D341Med (cell line): ENCODE measurements at places on chromosomes 5 and 9.

DNA sequence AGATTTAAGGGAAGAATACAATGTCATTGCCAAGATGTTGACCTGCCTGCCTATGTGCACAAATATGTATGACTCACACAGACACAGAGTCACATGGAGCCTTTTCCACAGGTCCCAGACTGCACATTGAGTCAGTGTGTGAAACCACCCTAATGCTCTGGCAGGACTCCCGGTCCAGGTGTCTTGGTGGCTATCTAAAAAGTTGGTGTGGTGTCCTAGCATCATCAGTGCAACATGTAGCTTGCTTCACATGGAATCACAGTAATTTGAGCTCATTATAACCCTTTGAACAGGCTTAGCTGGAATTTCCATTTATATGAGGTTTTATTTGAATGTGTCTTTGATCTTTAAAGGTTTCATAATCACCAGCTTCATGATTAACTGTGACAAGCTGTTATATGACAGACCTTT lies 10.7 kb downstream of the IFNA5 start:
- no peak for DNase-seq

GRCh38 chr9:126158588-126159429 lies 167.8 kb upstream of the MVB12B start:
- no peak for DNase-seq

GRCh38 chr5:1356873-1357787 lies 12.2 kb upstream of the CLPTM1L start:
- no peak for DNase-seq

- DNase-seq: no peak
These were observed 41.6 kb upstream of the LCP2 start for GRCh38 chr5:170338933-170339779.

DNA sequence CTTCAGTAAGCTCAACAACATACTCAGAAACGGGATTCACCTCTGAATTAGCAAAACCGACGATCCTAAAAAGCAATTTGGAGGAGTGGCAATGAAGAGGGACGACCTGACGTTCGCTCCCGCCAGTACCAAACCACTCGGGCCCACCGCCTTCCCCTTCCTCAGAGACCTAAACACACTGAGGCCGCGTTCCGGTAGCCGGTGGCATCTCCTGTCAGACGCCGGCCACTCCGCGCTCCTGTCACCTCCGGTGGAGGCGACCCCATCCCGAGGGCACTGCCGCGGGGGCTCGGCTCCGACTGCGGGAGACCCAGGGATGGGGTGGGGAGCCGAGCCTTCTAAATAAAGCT lies 617 bp downstream of the PPP6C start:
- no peak for DNase-seq

DNA sequence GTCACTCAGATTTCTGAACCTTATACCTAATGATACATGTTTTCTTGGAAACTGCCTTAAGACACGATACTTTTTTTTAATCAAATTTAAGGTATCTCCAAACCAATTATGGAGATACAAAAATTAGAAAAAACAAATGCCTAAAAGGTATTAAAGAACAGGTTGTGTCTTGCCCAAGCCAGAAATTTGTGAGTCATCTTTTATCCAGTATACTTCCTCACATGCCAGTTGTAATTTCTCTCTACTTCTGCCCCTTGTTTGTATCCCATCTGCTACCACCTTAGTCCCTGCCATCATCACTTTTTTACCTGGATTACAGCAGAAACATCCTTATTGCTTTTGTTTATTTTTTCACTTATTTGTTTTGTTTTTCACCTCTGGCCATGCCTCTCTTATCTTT lies 571.2 kb upstream of the DAB2 start:
- DNase-seq: no peak

- no peak for DNase-seq
These were observed 31.7 kb downstream of the HSD17B3 start for GRCh38 chr9:96270236-96270744.

GRCh38 chr9:108047264-108047663 lies 557.7 kb upstream of the KLF4 start:
- DNase-seq: no peak

- no peak for DNase-seq
These were observed 24.6 kb upstream of the C9orf40 start for GRCh38 chr9:74977287-74977686.

GRCh38 chr5:14435481-14435880 lies 146.1 kb upstream of the OTULINL start:
- no peak for DNase-seq

- DNase-seq: no peak
These were observed 209.0 kb downstream of the CWC27 start for GRCh38 chr5:64977779-64978178.

DNA sequence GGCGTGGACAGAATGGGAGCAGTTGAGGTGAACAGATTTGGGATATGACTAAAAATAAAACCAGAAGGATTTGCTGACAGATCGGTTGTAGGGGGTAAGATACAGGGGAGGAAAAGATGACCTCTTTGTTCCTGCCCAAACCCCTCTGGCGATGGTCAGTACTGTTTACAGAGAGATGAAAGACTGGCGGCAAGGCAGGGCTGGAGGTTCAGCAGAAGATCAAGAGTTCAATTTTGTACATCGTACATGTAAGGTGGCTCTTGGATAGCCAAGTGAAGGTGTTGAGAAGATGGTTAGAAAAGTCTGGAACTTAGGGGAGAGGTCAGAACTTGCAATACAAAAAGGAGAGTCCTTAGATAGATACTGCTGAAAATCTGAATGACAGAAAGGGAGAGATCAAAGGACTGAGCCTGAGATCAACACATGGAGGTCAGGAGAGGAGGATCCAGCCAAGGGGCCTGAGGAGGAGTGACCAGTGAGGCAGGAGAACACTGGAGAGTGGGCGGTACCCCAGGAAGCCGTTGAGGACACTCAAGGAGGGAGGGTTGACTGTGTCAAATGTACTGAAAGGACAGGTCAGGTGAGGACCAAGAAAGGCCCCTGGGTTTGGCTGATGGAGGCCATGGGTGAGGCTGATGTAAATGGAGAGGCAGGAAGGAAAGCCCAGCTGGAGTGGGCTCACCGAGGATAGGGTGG lies 7.1 kb downstream of the IL4 start:
- no peak for DNase-seq
